ENCODE measurements at places on chromosomes 5 and 9.

GRCh38 chr5:78979909-78980308, 5.2 kb downstream of the ARSB start:
- no peak for DNase-seq

DNA sequence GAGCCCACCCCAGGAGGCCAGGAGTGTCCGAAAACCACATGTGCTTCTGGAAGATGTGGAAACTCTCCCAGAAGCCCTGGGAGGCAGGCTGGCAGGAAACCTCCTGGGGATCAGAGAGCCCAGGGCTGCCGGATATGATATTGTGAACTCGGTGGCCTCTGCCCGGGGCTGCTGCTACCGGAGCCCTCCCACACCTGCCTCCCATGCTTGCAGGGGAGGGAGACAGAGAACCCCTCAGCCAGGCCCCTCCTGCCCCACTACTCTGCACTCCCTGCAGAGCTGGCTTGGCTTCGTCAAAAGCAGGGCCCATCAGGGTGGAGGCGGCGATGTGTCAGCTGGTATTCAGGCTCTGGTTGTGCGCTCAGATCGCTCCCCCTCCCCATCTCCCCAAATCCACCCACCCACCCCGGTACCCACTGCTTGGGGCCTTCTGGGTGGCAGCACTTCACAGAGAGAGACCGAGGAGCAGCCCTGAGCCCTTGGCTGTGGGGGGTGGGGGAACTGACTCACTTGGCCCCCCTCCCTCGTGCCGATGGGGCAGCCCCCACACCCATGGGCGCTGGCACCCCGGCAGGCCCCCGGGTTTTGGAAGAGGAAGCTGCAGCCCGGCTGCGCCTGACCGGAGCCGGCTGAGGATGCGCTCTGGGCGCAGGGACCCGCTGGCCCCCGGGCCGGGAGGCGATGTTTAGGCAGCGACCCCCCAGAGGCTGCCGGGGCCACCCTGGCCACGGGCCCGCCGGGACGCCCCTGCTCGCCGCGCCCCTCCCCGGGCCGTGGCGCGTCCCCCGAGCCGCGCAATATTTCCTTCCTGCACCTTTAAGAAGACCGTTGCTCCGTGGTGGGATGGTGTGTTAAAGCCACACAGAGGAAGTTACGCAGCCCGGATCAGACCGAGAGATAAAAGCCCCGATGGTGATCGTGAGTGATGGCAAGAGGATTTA, 786 bp upstream of the NTNG2 start:
- DNase-seq = no peak

- no peak for DNase-seq
Measured at GRCh38 chr5:90434116-90434714, 24.7 kb upstream of the CETN3 start.

GRCh38 chr9:77750284-77750683, 102.2 kb upstream of the GNA14 start:
- DNase-seq = no peak

DNA sequence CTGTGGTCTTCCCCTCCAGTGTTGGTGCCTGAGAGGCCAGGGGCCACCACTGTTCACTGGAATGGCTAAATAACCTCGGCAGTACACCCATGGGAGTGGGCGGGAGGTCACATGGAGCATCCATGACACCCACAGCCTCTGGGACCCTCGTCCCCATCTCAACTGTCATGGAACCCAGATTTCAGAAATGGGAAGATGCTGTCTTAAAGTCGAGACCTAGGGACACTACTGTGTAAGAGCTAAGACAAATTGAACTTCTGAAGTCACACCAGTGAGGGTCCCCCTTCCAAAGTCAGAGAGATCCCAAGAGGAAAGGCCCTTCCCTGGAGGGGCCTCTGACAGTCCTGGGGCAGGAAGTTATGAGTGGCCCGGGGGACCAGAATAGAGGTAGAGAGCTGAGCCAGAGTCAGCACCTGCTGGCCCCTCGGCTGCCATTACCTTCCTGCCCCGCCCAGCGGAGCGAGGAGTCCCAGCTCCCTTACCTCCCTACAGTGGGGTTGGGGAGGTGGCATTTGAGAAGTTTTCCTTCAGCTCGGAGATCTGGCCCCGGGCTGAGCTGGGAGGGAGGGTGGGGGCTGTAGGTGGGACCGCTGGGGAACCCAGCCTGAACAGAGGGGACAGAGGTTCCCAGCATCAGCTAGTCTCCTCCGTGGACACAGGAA, 7.6 kb downstream of the BARX1 start:
- DNase-seq = no peak

DNA sequence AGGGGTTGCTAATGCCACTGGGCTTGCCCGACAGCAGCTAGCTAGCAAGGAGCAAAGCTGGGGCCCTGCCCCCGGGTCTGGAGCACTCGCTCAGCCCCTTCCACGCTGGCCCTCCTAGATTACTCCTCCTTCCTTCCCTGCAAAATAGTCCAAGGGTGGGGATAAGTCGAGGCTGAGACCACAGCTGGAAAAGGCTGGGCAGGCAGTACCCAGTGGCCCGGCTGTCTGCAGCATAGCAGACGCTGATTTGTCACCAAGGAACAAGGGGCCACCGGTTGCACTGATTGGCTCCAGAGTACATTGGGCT, 73.9 kb downstream of the ADAMTS2 start:
- peak; percentile 29 for DNase-seq

DNA sequence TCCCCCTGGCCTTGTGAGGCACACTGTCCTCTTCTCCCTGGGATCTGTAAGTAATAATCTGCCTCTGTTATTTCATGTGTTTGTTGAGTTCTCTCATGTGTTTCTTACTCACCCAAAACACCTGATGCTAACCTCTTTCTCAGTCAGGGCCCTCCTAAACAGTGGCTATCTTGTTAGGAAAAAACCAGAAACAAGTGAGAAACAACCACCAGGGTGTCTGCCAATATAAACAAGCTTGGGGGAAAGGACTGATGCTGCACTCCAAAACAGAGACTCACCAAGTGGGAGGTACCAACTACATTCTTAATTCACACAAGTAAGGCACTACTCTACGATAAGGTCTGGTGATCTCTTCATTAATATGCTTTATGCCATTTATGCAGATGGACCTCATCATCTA, 564.4 kb downstream of the SEMA5A start:
- no peak for DNase-seq

DNA sequence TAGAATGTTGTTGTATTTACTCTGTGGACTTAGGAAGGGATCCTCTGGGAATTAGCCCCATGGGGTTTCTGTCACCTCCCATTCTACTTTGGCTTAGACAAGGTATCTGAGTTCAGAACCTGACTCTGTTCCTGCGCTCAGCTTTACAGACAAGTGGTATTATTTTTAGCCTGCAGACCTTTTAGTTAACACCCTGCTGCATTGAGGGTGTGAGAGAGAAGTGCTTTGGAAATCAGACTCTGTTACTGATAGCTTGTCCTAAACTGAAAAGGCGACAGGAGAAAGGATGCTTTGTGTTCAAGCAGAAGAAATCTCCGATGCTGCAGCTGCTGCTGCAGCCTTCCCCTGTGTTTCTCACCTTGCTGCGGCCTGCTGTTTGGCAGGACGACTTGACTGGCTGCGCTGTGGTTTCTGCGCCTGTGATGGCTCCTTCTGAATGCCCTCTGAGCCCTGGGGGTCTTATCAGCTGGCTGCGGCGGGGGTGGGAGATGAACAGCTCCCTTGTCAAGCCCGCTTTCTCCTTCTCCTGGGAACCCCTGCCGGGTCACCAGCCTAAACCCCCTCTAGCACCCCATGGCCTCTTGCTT, 61.9 kb downstream of the PGM5 start:
- no peak for DNase-seq

DNA sequence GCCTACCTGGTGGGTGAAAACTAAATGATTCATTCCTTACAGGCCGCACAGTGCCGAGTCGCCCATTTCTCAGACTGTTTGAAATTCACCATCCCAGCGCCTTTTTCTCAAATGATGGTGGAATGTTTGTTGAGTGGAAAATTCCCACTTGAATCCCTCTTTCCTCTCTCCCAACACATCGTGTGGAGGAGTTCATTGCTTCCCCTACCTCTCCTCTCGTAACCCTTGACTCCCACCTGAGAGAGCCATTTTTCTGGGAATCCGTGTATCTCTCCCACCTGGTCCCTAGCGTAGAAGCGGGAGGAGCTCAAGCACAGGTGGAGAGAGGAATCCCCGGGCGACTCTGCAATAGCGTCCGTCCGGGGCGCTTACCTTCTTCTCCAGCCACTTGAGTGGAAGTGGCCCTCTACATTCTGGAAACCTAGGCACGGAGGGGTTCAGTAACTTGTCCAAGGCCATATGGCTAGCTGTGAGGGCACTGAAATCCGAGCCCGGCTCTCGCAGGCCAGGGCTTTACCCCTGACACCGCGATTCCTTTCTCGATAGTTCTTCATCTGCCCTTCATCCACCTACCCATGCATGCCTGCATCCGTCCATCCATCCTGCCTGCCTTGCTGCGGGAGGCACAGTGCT, 683 bp downstream of the OSMR start:
- no peak for DNase-seq

- DNase-seq = no peak
Measured at GRCh38 chr5:143132739-143133138, 270.7 kb downstream of the NR3C1 start.

GRCh38 chr9:14690948-14691730, 2.1 kb downstream of the ZDHHC21 start:
- no peak for DNase-seq

DNA sequence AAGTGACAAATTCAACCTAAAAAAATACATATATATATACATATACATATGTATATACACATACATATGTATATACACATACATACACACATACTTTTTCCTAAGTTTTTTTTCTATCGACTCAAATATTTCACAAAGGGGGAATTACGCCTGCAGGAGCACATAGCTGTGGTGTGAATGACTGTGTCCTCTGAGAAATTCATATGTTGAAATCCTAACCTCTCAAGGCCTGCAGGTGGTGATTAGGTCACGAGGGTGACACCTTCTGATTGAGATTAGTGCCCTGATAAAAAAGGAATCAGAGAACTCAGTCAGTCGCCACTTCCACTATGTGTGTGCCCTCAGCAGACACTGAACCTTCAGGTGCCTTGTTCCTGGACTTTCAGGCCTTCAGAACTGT, 248.7 kb downstream of the SEMA5A start:
- no peak for DNase-seq

GRCh38 chr9:131721076-131721475, 18.8 kb downstream of the RAPGEF1 start:
- DNase-seq = no peak

DNA sequence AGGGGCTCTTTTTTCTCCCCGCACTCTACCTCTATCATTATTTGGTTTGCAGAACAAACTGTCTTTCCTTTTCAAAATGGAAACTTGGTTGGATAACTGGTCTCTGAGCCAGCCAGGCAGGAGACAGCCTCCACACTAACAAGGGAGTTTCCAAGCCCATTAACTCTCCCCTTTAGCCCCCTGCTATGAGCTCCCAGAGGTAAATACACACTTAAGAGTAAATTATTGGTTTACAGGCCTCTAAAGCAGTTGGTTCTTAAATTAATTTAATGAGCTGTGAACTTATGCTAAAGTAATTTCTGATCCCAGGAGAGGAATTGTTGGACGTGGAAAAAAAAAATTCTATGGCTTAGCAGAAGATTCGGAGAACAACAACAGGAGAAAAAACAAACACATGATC, 30.3 kb downstream of the EPB41L4A start:
- no peak for DNase-seq

DNA sequence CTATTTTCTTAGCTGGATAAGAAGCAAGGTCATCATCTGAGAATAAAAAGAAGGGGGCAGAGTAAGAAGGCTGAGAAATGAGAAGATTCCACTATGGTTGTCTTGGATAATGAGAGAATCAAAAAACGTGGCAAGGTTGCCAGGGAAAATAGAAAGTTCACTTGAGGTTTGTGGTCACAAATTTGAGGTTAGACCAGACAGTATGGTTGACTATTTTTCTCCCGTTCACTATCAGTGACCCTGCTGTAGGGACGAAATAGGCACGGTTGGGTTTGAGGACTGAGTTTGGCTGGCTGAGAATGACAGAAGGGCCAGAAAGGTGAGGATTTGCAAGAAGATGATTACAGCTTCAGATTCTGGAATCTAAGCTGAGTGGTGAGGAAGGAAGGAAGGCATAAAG, 266.0 kb upstream of the ZNF462 start:
- DNase-seq = no peak

GRCh38 chr9:21558079-21558478, 76.0 kb upstream of the IFNE start:
- no peak for DNase-seq

GRCh38 chr5:143370440-143370839, 33.0 kb downstream of the NR3C1 start:
- no peak for DNase-seq

DNA sequence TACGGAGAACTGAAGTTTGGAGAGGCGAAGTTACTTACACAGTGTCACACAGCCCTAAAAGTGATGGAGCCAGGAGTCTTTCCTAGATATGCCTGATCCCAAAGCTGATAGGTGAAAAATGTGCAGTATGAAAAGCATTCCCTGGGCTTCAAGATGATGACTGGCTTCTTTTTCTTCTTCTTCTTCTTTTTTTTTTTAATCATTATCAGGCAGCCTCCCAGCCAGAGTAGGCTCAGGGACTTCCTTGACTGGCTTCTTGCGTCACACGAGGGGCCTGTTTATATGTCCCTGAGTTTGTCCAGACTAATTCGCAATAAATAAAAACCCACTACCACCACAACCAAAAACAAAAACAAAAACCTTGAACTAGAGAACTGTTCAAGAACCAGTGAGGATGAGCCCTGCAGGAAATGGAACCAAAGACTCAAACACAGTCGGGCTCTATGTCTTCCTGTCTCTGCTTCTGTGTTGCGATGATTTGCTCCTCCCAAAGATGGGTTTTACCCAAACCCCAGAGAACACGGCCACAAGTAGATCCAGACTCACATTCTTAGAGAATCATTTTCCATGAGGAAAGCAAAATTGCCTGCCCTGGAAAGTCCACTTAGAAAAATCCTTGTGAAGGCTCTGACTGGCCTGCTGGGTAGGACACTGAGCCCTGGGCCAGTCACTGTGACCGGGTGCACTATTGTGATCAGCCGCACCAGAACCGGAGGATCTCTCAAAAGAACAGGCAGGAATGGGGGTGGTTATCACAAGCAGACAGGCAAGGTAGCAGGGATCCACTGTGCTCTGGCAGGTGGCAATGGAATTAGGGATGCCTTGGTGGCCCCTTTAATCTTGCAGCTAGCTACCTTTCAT, 38.0 kb upstream of the ADAM19 start:
- no peak for DNase-seq

GRCh38 chr5:124867137-124867704, 120.8 kb upstream of the ZNF608 start:
- DNase-seq = no peak
